Uterus (tissue), 4 donors: ENCODE measurements at places on chromosomes 7 and 10. TPM values are rescaled to one million over a fixed set of nuclear protein-coding genes. Genes with fewer than 3 reads are reported as not detected.

- DNase-seq: no peak
Measured at GRCh38 chr10:2425320-2425719, 642.0 kb upstream of the PFKP start.

DNA sequence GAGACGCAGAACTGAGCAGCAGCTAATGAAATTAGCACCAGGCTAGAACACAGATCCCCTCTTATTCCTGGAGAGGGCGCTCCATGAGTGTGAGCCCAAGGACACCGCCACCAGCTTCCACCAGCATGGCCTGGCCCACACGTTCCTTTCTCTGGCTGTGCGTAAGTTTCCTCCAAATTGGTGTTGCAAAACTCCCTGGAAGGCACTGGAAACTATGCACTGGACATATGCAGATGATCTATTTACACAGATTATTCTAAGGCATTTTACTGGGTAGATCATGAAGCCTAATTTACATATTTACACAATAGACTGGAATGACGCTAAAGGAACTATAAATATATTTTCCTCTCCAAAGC is 455.6 kb upstream of the FOXK1 start:
- no peak for DNase-seq

GRCh38 chr7:102415685-102416225 is 17.6 kb upstream of the ORAI2 start:
- DNase-seq: no peak

DNA sequence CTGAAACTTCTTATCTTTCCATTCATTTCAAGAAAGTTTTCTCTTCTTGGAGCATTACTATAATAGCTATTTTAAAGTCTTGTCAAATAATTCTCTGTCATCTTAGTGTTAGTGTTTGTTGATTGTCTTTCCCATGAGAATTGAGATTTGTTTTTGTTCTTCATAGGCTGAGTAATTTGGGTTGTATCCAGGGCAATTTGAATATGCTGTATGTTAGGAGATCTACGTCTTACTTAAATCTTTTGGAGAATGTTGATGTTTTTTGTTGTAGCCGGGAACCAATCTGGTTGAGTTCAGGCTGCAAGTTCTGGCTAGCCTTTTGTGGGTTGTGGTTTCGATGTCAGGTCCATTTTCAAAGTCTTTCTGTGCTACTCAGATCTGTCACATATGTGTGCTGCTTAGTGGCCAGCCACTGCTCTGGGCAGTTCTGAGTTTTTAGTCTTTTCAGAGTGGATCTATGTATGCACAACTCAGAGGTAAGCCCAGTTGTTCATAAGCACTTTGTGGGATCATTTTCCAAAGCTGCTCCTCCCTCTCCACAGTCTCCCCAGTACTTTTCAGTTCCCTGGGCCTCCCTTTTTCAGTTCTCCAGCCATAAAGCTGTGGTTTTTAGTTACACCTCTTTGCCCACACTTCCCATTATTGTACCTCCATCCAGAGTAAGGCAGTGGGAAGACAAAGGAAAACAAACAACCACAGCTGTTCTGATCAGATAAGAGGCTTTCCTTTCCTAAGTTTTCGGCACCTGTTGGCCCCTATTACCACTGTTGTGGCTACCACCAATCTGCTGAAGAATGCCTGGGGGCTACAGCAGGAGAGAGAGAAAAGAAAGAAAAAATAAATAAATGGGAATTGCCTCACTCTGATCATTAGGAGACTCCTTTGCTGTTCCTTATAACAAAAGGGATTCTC is 4.7 kb upstream of the CCNJ start:
- DNase-seq: no peak

GRCh38 chr10:78420946-78421735 is 387.5 kb downstream of the RPS24 start:
- DNase-seq: no peak

DNA sequence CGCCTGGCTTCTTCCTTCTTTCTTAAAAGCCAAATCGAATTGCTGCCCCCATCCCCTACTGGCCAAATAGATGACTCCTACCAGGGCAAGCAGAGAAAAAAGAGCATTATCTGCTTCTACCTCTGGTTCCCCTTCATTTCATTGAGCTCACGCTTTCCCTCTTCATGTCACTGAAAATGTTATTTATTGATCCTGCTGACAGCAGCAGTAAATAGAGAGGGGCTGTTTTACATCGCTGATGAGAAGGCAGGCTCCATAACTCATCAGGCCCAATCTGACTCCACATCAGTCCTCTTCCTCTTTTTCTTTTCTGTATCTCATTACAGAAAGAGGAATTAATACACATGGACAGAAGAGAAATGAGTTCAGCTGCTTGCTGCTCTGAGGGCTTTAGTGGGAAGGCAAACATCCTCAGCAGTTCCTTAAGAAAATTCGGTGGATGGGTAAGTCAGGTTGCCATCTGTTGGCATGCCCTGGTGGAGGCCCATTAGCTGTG is 904.1 kb downstream of the KCNMA1 start:
- DNase-seq: no peak

- DNase-seq: no peak
Measured at GRCh38 chr7:45970454-45970853, 49.4 kb upstream of the IGFBP3 start.

GRCh38 chr7:145339319-145339718 is 503.5 kb upstream of the TPK1 start:
- no peak for DNase-seq

GRCh38 chr10:103861505-103861904 is 6.1 kb upstream of the SH3PXD2A start:
- DNase-seq: no peak

GRCh38 chr7:54330216-54330800 is 211.9 kb upstream of the VSTM2A start:
- no peak for DNase-seq

DNA sequence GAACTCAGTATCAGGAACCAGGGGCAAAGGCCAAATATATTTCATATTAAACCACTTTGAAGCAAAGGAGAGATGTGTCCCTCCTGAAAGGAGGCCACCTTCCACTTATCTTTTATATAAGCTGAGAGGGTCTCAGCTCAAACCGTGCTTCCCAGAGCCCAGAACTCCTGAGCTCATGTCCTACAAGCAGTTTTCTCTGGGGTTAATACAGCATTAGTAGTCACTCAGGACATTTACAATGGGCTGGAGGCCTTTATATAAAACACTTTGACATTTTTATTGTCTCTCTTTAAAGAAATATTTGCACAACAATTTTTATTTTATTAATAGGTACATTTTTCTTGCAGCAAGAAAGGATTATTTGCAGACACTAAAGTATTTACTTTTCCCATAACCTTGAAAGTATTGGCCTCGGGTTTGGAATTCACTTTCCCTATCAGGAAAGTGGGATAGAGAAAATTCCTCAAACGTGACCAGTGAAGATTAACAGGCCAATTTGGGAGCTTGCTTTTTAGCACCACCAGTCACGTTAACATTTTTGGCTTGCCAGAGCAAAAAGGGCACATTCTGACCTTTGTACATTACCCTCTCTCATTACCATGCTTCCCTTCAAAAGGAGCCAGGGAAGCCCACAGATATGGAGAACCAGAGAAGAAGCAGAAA is 464.9 kb upstream of the NRP1 start:
- no peak for DNase-seq

DNA sequence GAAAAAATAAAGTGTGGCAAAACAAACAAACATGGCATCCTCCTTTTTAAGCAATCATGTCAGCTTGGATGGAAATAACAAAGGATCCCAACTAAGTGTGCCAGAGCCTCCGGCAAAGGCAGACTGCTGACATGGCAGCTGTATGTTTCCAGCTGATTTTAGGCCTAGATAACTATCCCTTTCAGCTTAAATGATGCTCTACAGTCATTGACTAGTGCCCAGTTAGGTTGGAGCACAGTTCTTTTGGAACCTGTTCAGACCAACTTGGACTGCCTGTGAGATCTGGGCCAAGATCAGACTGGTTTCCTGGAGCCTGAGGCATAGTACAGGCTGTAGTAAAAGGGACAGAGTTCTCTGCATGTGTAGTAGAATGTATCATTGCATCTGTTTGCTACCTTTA is 128.7 kb downstream of the DYNC1I1 start:
- DNase-seq: no peak

DNA sequence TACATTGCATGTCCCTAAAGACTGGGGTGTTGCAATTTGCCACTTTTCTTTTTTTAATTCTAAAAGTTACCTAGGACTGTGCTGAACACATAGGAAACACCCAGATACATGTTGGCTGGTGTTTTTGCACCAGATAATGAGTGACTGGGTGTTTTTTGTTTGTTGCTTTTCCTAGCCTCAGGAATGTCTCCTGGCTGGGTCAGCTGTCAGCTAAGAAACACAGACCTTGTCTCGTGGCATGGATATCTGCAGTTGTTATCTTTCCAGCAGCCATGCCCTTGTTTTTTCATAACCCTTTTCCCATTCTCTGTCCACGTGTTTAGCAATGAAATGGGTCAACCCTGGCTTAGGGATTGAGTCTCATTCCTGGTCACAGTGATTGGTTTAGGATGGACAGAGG is 433.9 kb upstream of the ZMIZ1 start:
- DNase-seq: no peak

DNA sequence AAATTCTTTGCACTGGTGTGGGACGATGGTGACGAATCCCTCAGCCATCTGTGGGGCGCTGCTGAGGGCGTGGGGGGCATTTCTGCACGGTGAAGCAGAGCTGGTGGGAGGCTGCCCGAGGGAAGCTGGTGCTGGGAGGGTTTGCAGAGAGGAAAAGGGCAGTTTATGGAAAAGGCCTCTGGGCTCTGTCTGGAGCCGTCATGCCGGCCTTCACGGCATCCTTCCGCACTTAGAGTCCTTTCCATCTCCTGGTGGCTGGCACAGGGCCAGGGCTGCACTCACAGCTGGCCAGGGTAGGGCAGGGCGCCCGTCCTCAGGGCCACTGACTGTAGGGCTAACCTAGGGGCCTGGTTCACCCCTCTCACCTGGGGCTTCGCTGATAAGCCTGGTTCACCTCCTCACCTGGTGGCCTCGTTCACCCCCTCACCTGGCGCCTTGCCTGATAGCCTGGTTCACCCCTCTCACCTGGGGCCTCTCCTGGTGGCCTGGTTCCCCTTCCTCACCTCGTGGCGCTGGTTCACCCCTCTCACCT is 598 bp upstream of the AMZ1 start:
- no peak for DNase-seq

- peak; percentile 47 for DNase-seq
Measured at GRCh38 chr10:89342206-89342958, 14.6 kb downstream of the IFIT3 start.

DNA sequence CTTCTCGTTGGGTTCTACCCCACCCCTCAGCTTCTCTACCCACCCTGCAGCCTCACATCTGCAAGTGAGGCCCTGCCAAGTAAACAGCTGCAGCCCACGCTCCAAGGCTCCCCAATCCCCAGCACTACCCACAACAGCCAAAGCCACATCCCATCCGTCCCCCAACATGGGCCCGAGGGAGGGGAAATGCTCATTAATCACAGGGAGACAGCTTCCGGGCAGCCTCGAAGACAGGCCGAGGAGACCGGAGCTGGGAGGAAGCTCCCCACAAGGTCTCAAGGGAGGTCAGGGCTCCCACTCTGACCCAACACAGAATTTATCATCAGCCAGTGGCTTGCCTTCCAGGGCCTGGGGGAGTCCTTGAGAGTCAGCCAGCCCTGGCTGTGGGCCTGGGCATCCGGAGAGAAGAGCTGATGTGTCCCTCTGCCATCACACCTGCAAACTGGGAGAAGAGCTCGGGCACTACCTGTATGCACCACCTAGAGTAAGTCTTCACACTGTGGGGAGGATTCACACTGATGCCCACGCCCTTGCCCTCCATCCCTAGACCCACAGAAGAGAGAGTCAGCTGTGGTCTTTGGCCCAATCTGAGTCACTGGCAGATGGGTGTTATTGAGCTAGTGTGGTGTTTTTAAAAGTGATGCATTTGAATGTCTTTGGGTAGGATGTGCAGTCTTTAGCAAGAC is 115.5 kb upstream of the ZMIZ1 start:
- peak; percentile 67 for DNase-seq

DNA sequence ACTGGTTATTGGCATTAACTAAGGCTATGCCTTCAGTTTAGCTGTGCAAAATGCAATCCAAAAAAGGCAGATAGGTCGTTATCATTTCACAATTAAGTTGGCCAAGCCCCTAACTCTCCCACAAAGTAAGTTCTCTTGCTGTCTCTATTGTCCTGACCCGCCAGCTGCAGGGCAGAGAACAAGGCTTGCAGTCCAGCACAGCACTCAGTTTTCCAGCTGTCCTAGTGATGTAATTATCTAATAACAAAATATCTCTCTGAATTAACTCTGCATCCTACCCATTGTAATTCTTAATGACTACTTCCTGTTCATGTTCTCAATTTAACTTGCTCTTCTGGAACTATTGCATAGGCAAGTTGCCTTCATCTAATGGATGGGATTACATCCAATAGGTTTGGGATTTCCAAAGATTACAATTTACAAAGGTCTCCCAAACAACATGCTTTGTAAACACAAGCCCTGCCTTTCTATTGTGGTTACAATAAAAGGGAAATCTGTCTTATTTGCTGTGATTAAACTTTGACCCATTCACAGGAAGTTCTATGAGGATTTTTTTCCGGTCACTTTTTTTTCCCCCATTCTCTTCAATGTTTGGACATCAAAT is 55.2 kb downstream of the CDK6 start:
- DNase-seq: peak; percentile 30

DNA sequence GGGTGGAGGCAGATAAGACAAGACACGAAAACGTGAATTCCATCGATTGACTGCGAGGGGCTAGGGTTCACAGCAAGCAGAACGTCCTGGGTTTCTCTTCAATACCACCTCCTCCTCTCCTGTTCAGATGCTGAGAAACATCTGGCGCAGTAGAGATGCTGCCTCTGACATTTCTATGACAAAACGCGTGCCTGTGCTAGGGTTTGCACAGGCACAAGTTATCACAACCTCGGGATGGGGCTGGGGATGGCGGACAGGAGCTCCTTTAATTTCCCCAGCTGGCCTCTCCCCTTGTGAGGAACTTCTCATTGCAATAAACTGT is 99.8 kb upstream of the SVIL start:
- no peak for DNase-seq

- no peak for DNase-seq
Measured at GRCh38 chr7:134447383-134447782, 11.5 kb downstream of the AKR1B1 start.

DNA sequence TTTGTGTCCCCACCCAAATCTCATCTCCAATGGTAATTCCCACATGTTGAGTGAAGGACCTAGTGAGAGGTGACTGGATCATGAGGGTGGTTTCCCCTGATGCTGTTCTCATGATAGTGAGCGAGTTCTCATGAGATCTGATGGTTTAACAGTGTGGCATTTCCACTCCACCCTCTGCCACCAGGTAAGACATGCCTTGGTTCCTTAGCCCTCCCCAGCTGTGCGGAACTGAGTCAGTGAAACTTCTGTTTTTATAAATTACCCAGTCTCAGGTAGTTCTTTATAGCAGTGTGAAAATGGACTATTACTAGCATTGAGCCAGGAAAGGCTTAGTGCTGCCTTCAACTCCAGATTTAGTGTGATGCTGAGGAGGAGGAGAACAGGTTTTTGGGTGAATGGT is 222.2 kb downstream of the ADRA2A start:
- no peak for DNase-seq

The OIT3 gene
- 0.27 TPM for total RNA-seq

The HOXA9 gene
- total RNA-seq: 25.0 TPM

The OLAH gene
- not detected for total RNA-seq

The UCN3 gene
- not detected for total RNA-seq

The DPYSL4 gene
- not detected for total RNA-seq
